ENCODE measurements at places on chromosomes 1 and 21. TPM values are rescaled to one million over a fixed set of nuclear protein-coding genes. Genes with fewer than 3 reads are reported as not detected.

G0S2 gene
- 32.2 TPM for polyA plus RNA-seq

LEFTY2 gene
- polyA plus RNA-seq, result 0.55 TPM

RGS18 gene
- polyA plus RNA-seq, result not detected

MAN1C1 gene
- 24.6 TPM for polyA plus RNA-seq

NID1 gene
- polyA plus RNA-seq, result 53.8 TPM

ZNF678 gene
- polyA plus RNA-seq, result 2.3 TPM

ANKRD45 gene
- 2.2 TPM for polyA plus RNA-seq

GRCh38 chr1:111955755-111956154 is 33.7 kb downstream of the KCND3 start:
- no peak for DNase-seq

DNA sequence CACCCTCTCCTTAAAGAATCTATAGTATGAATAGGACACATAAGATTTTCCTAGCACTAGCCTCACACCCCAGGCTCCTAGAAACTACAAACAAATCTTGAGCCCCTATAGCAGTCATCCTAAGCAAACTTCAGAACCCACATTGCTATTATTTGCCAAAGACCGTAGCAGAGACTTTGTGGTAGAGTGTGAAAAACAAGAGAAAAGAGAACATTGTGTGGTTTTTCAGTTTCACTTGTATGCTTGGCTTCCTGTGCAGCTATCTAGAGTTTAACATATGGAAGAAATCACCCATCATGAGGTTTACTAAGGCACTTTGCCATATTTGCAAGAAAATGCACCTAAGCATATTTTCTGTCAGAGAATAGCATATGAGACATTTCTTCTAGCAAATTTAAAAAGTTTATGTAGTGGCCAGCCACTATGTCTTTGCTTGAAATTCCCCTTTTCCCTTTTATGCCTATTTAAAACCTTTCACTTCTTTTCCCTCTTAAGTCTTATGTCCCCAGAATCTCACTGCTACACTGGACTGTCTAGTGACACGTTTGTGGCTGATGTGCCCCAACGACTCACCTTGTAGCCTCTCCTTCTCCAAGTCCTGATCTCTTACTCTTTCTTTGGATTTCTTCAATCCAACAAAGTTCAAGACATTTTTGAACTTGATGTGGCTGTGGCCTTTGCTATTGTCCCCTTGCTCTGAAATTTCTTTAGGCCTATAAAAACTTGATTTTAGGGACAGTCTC is 25.6 kb downstream of the CCDC190 start:
- DNase-seq, result no peak

DNA sequence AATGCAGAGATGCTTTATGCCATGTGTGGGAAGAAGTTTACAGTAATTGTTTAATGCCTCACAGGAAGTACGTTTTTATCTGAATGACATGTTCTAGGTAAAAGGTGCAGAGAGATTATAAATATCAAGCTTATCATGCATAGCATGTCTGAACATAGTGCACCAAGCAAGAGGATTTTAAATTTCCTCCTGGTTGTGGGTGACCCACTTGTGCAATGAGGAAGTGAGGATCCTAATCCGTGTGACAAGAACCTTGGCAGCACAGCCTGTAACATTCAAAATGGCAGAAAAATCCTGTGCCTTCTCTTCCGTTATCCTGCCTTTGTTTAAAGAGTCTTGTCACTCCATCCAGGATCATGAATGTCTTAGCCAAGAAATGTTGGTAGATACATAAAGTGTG is 75.6 kb downstream of the PLA2G4A start:
- DNase-seq, result no peak

GRCh38 chr1:103448560-103448959 is 76.9 kb upstream of the RNPC3 start:
- no peak for DNase-seq

DNA sequence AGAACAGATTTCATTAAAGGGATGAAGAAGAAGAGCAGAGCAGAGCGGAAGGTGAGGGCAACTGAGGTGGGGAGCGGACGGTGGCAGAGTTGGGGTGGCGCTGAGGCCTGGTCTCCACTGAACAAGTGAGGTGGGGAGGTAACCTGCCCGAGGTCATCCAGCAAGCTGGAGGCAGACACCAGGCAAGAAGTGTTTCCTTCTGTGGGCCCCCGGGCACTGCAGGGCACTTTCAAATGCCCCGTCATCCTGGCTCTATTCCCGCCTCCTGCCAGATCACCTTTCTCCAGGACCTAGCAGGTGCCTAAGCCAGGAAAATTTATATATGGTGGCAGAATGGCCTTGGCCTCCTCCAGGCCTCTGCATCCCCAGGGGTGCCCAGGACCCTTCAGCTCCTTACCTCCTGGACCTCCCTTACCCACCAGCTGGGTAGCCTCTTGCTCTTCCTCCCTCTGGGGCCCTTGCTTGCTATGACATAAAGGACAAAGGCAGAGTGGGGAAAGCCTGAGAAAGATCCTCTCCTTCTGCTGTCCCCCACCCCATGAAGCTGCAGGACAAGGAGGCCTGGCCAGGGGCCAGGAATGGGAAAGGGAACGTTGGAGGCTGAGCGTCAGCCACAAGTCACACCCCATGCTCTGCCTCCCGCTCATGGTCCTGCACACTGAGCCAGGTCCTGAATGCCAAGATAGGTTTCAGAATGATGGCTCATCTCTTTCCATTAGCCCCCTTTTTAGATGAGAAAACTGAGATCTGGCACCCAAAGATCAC is 29.0 kb downstream of the VWA5B1 start:
- no peak for DNase-seq

- peak; percentile 73 for DNase-seq
Measured at GRCh38 chr1:111140680-111140967, 601 bp downstream of the CEPT1 start.

GRCh38 chr1:202154766-202155477 is 5.5 kb downstream of the PTPN7 start:
- peak; percentile 82 for DNase-seq

DNA sequence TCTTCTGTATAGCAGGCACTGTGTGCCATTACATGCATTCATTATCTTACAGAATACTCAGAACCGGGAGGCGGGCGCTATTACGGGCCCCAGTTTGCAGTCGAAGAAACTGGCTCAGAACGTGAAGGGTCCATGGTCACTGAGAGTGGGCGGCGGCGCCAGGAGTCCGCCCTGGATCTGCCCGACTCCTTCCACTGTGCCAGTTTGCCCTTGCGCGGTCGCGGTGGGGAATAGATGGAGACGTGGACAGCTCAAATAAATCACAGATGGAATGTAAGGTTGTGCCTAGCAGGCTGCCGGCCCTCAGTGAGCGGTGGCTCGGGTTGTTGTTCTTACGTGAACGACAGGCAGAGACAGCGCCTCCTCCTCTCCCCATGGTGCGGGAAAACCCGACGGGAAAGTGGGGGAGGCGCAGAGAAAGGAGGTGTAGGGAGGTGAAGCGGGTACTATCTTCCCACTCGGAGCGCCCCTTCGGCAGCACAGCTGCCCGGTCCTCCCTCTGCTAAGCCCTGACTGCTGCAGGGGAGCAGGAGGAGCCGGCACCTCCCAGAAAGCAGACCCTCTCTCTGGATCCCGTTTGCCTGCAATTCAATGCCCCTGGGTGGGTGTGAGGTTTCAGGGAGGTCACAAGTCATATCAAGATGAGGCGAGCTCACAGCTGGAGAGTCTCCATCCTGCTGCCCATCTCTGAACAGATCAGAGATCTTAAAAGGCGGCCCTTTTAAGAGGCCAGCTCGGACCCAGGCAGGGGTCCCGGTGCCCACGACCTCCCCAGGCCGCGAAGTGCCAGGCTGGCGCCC is 1.1 kb downstream of the COL9A2 start:
- DNase-seq, result peak; percentile 49

DNA sequence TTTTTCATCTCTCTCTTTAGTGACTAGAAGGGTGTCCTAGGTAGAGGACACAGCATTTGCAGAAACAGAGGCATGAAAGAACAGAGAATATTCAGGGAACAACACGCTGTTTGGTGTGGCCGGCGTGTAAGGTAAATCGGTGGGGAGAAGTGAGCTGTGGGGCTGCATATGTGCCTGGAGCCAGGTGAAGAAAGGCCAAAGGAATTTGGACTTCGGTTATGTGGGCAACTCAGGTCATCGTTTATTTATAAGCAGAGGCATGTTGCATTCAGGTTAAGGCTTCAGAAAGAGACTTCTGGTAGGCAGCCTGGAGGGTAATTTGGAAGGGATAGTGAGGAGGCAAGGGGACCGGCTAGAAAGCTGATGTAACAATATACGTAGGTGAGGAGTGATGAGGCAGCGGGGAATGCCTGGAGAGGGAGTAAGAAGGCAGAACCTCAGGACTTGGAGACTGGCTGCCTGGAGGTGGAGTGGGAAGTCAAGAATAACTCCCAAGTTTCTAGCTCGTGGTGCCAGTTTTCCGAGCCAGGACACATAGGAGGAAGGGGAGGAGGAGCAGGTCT is 64.1 kb upstream of the ACOT11 start:
- peak; percentile 3 for DNase-seq

DNA sequence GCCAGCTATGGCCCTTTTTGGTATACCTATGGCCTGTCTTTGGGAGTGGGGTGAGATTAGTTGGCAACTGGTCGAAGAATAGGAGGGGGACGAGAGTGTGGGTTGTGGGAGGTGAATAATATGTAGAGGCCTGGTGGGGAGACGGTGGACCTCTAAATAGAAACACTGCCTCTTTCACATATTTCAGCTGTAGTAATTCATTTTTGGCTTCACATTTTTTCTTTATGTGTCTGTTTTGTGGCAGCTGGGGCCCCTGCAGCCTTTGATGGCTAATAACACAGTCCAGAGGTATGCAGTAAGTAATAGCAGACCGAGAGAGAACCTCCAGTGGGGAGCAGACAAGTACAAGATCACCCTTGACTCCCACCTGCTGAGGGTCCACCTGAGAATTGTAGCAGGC is 75.9 kb downstream of the HLX start:
- no peak for DNase-seq

DNA sequence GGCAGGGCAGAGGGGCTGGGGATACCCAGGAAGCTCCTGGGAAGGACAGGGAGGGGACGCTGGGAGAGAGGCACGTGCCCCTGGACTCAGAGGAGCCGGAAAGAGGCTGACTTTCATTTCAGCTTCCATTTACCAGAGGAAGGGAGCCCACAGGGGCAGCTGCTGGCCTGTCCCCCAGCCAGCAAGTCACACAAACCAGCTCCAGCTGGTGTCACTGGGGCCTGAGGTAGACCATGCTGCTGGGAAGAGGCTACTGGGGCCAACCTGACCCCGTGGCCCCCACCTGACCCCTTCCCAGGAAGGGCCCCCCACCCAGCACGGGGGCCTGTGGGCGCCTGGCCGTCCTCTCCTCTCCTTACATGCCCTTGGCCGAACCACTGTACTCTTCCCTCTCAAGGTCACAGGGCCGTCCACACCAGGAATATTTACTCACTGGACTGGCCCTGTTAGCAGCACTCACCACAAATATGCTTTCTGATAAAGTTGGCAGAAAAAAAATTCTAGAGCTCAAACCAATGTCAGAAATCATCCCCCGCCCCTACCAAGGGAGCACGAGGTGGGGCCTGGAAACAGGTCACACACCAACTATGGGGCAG is 110.5 kb downstream of the CASZ1 start:
- peak; percentile 61 for DNase-seq

DNA sequence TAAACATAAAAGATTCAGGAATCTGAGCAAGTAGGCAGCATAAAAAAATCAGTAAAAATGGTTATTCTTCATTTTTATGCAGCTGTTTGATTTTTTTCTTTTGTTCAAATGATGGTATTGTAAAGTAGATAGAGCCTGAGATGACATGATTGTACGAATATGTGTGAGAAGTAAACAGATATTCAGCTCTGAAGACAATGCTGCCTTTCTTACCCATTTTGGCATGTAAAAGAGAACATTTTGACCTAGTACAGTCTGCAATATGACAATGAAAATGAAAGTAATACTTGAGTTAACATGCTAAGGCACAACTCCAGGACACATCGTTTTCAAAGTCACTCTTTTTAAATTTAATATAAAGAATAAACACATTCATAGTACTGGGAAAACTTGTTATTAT is 95.7 kb upstream of the NCAM2 start:
- no peak for DNase-seq

- DNase-seq, result peak; percentile 28
Measured at GRCh38 chr1:192951691-192952460, 107.3 kb downstream of the UCHL5 start.

DNA sequence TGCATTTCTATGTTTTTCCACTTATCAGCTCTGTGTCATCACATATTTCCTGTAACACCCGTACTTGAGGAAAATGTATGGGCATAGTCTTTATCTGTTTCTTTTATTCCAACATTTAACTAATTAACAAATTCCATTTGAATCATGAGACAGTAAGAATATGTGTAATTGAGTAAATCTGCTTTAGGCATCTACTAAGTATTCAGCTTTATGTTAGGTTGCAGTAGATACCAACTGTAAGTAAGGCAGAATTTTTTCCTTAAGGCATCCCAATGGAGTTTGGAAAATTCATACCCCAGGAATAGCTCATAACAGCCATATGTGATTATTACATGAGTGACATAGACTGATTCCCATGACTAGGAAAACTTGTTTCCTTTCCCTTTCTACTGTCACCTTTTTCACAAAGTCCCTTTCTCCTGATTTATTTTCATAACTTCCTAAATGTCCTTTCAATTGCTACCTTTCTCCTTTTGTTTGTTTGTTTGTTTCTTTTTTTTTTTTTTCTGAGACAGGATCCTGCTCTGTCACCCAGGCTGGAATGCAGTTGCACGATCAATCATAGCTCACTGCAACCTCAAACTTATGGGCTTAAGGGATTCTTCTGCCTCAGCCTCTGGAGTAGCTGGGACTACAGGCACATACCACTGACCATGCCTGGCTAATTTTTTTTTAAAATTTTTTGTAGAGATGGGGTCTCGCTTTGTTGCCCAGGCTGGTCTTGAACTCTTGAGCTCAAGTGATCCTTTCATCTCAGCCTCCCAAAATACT is 59.8 kb upstream of the CACYBP start:
- DNase-seq, result no peak

DNA sequence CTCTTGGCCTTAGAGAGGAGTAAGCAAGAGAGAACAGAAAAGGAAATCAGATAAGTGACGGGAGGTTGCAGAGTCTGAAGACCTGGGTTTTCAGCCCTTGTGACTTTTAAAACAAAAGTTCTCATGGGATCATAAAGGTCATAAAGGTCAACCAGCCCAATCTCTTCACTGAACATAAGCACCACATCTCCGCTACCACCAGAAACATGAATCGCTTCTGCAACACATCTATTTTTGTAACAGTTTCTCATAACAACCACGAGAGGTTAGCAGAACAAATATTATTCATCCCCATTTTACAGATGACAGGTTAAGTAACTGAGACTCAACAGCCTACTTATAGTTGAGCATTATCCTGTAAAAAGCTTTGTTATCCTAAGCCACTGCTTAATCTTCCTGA is 5.9 kb downstream of the TRAPPC3 start:
- no peak for DNase-seq

DNA sequence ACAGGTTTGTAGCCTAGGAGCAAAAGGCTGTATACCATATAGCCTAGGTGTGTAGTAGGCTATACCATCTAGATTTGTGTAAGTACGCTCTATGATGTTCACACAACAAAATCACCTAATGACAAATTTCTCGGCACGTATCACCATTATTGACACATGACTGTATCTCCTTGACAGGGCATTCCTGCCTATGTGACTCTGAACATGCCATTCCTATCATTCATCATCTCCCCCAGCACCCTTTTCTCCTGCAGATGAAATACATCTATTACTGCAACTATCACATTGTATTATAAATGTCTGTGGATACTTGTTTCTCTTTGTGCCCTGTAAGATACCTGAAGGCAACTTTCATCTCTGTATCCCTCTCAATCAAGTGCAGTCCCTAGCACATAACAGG is 29.9 kb downstream of the TP53BP2 start:
- no peak for DNase-seq
